Stimulated activated CD8-positive, alpha-beta memory T cell treated with anti-CD3 and anti-CD28 coated beads, Interleukin-2, amount 100 ng/mL, for 1 hour (primary cell): ENCODE measurements at places on chromosomes 12 and 14.

DNA sequence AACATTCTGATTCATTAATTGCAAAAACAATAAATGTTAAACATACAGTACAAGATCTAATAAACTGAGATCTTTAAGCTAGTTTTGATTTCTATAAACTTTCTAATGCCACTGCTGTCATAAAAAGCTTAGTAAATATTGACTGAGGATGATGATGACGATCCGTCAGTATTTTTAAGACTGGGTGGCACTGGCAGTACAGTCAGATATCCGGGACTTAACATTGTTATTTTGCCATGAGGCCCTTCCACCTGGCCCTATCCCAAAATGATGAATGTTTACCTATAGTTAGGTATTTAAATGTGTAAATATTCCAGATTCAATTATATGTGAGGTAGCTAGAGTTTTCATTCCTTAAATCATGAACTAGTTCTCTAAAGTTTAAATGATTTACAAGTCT is 158.5 kb downstream of the FOXA1 start:
- DNase-seq: no peak

GRCh38 chr14:70788898-70789297 is 20.4 kb downstream of the MAP3K9 start:
- DNase-seq: no peak

- DNase-seq: no peak
Observed at GRCh38 chr12:47715877-47716548, 9.3 kb downstream of the ENDOU start.

- no peak for DNase-seq
Observed at GRCh38 chr14:83147006-83147405, 1613.4 kb upstream of the SEL1L start.

GRCh38 chr14:54681811-54682261 is 114.9 kb downstream of the SAMD4A start:
- DNase-seq: no peak

- DNase-seq: no peak
Observed at GRCh38 chr14:22848351-22849164, 12.2 kb downstream of the MMP14 start.

DNA sequence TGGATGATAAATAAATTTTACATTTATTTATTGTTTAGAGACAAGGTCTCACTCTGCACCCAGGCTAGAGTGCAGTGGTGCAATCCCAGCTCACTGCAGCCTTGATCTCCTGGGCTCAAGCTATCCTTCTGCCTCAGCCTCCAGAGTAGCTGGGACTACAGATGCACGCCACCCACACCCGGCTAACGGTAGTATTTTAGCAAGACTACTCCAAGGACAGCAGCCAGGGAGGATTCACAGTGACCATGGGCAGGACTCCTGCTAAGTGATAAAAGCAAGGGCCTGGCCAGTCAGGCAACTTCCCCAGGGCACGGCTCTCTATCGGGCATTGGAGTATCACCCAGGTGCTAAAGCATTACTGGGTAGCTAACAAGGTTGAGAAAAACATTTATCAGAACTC is 55.4 kb downstream of the ARL6IP4 start:
- no peak for DNase-seq

DNA sequence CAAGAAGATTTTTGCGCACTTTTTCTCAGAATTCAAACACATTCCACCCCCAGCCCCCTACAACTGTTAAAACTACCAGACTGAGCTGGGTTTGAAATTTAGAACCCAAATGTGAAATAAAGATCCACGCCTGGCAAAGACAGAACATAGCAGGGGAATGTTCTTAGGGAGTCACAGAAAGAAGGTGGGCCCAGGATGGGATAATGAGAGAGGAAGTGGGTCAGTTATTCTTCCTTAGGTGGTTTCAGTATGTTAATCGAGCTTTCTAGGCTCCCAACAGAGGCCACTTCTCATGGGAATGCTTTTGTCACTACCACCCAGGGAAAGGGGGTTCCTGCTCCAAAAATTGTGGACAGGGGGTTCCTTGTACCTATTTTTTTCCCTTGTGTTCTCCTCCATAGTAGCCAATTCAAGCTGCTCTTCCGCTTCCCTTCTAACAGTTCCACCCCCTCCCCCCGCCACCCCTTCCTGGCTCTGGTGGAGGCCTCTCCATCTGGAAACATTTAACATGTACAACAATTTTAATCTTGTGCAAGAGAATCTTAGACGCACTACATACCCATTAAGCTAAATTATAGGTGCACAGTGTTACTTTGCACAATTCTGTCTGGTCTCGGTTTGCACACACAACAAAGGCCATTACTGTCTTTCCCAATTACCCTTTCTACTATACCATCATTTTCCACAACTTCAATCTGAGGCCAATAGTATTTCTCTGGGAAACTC is 218.1 kb downstream of the MON2 start:
- DNase-seq: no peak

DNA sequence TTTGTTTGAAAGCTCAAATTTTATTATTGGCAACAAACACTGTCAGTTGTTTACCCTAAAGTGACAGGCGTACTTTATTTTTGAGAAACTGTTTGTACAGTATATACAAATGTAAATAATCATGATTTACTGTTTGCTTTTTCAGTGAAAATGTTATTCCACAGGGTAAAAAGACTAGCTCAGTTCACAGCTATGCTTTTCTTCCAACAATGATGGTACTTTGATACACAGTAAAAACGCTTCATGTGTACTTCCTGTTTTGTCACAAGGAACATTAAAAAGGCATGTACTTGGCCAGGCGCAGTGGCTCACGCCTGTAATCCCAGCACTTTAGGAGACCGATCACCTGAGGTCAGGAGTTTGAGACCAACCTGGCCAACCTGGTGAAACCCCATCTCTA is 53.7 kb downstream of the MON2 start:
- DNase-seq: no peak

DNA sequence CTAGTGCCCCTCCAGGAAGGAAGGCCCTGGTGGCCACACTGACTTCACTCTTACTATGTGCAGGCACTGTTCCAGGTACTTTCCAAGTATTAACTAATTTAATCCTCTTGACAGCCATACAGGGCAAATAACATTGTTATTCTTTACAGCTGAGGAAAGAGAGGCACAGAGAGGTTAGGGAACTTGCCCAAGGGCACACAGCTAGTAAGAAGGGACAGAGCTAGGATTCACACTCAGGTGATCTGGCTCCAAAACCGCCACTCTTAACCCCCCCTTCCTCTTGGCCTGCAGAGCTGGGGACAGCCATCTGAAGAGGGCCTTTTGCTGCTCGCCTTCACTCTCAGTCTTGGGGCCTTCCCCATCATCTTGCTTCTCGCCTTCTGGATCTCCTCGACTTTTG is 4.0 kb downstream of the JDP2 start:
- DNase-seq: no peak
